Tibial nerve (tissue), 4 donors: ENCODE measurements at places on chromosomes 16 and 17. TPM values are rescaled to one million over a fixed set of nuclear protein-coding genes. Genes with fewer than 3 reads are reported as not detected.

Gene GH2
- not detected for total RNA-seq

Gene SLC16A11
- total RNA-seq, result not detected

Gene KCNH6
- not detected for total RNA-seq

Gene CACNG3
- not detected for total RNA-seq

Gene NRN1L
- 2.7 TPM for total RNA-seq

Gene SULT1A4
- total RNA-seq, result 12.9 TPM

Gene C16orf46
- not detected for total RNA-seq

Gene CCL4L2
- not detected for total RNA-seq

Gene DLX4
- not detected for total RNA-seq

Gene CX3CL1
- 18.4 TPM for total RNA-seq

Gene KRTAP3-1
- total RNA-seq, result not detected

Gene FBXW10
- not detected for total RNA-seq

Gene ABCA10
- 78.7 TPM for total RNA-seq

DNA sequence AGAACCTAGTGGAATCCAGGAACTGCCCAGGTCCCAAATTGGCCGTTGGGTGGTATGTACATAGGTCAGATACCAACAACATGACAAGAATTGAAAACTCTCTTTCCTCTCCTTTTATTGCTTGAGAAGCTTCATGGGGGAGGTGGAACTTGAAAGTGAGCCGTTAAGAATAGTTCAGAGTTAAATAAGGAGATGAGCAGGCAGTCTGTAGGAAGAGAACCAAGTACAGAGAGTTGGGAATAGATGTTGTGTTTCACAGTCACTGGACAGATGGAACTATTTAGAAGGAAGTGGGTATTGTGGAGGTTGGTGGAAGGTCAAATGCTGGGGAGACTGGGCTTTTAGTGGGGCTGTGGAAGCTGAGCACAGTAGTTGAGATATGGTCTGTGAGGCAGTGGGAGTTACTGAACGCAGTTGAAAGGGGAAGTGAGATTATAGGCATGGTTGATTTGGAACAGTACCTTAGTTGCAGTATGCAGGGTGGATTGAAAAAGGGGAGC, 26.4 kb downstream of the ARHGAP44 start:
- no peak for DNase-seq

DNA sequence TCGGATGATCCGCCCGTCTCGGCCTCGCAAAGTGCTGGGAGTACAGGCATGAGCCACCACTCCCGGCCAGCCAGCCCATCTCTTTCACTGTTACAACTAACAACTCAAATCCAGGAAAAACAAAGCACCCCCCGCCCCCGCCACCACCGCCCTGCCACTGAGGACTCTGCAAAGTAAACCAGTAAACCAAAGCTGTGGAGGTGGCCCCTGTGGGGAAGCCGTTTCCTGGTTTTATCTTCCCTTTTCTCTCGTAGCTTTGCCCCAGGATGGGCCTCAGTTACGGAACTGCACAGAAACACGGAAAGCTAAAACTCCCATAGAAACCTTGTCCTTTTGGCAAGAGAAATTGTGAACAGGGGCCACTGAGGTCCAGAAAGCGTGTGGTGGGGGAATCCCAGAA, 17.5 kb downstream of the CHMP6 start:
- no peak for DNase-seq

GRCh38 chr16:84458606-84459532, 45.6 kb downstream of the MEAK7 start:
- no peak for DNase-seq

- DNase-seq, result no peak
Observed at GRCh38 chr17:77364381-77364911, 223.7 kb downstream of the SEC14L1 start.

DNA sequence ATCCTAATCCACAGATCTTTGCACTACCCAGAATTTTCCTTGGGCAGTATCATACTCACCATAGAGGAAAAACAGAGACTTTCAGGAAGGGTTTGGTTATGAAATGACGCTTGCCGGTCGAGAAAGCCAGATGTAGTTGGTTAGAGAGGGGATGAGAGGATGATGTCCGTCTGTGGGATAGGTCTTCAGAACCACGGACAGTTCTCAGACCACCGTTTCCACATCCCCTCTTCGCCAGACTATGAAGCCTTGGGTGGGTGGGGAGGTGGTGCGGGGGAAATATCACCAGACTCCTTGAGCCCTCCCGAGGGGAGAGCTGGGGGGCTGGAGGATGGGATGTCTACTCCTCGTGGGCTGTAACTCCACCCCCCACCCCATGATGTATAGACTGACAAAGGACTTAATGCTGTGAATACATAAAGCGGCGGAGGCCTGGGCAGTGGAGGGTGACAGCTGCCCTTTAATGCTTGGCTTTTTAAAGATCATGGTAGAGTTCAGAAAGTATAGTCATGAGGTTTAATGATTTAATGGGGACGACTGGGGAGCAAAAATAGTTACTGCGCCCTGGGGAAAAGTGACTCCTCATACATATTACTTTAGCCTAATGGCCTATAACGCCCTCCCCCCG, 96.6 kb downstream of the MRM1 start:
- no peak for DNase-seq

DNA sequence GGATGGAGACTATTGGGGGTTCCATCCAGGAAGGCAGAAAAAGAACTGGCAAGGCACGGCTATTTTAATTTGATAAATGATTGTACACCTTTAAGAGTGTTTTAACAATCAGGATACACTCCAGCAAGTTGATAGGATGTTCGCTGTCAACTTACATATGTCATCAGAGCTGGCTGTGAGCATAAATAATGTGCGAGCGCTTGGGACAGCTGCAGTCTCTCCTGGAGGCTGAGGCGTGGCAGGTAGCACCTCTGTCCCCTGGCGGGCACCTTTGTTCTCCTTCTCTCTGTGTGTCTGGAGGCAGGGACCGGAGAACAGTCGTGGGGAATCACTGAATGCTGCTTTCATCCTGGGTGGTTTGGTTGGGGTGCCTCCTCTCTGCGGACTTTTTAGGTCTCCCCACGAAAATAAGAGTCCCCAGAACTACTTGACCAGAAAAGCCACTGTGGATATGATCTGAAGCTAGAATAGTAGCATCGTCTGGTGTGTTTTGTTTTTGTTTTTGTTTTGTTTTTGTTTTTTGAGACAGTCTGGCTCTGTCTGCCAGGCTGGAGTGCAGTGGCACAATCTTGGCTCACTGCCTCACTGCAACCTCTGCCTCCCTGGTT, 9.4 kb downstream of the BAHCC1 start:
- no peak for DNase-seq

- no peak for DNase-seq
Observed at GRCh38 chr17:78550464-78550863, 26.7 kb downstream of the DNAH17 start.

GRCh38 chr16:72935896-72936295, 112.0 kb downstream of the ZFHX3 start:
- peak; percentile 48 for DNase-seq

DNA sequence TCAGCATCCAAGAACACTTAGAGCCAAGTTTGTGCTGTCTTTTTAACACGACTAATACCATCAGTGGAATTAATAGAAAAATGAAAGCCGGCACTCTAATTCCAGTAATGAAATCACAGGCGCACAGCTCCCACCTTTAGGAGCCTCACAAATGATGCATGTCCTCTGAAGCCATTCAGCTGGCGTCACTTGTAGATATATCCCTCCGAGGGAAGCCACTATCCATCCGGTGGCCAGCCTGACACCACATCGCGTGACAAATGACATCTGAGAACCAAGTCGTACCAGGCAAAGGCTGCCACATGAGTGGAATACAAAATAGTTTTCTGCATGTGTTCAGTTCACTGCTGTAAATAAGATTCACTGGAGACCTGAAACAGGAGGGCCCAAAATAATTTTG, 205.6 kb downstream of the GRIN2A start:
- DNase-seq, result no peak

DNA sequence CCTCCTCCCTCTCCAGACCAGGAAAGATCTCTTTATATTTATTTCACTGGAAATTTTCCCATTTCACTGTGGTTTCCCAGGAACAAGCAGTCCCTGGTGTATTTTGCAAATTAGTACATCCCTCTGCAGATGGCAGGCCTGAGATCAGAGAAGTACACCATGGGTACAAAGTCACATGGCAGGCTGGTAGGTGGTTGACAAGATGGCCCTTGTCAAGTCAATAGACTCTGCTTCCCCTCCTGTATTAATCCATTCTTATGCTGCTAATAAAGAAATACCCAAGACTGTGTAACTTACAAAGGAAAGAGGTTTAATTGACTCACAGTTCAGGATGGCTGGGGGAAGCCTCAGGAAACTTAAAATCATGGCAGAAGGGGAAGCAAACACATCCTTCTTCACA, 51.6 kb upstream of the KSR1 start:
- DNase-seq, result no peak

DNA sequence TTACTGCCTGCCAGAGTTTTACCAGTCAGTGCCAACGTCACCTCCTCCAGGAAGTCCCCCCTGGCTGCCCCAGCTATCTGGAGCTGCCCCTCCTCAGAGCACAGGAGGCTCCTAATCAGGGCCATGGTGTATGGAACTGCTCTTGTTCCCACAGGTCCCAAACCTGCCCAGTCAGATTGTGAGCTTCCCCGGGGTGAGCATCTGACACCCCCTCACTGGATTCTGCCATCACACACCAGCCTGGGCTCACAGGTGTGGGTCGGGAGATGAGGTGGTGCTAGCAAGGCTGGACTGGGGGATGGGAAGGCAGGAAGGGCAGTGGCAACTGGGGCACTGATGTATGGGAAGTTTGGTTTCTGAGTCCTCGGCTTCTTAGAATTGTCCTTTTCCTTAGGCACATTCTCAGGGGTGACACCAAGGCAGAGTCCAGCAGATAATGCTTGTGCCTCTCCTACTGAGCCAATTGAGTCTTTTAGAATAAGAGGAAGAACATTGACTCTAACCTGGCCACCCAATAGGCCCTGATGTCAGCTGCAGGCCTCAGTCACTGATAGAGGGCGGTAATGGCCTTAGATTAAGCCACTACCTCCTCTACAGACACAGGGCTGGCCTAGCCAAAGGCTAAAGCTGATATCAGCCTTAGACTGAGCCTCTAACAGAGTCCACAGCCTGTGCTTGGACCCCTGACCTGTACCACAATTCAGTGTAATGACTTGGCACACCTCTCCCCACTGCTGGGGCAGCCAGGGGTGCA, 107.9 kb downstream of the WSCD1 start:
- DNase-seq, result no peak

DNA sequence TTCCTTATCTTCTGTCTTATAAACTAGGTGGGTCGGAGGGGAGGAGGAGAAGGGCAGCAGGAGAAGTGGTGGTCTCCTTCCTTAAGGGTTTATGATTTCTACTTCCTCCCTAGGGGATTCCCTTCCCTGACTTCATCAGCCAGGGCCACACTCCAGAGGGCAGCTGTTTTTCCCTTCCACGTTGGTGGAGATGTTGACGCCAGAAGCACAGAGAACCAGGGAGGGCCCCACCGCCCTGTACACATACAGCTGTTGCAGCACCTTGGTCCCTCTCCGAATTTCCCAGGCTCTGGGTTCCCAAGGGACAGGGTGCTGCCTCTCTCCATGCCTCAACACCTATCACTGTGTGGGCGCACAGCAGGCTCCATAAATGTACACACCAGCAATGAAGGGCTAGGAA, 5.6 kb upstream of the SLC6A4 start:
- no peak for DNase-seq

DNA sequence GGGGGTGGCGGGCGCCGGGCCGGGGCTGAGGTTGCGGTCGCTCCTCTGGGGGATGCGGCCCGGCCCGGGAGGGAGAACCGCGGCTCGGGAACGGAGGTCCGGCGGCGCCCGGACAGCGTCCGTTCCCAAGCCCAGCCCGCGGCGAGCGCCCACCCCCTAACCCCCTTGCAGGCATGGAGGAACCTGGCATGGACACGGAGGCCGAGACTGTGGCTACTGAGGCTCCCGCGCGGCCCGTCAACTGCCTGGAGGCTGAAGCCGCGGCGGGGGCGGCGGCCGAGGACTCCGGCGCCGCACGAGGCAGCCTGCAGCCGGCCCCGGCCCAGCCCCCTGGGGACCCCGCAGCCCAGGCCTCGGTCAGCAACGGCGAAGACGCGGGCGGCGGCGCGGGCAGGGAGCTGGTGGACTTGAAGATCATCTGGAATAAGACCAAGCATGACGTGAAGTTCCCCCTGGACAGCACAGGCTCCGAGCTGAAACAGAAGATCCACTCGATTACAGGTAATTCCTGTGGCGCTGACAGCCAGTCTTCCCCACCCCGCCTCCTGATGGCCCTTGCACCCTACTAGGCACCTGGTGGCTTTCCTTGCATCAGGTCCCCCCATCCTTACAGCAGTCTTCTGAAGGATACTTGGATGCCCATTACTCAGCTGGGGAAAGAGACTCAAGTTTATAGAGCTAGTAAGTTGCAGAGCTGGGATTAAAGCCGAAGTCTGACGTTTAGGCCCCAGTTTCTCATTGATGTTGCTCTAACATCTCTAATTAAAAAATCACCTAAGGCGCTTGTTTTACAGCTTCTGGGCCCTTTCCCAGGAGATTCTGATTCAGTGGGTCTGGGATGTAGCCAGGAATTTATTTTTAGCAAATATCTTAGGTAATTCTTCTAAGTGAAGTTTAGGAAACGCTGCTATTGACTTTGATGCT, 514 bp downstream of the UBFD1 start:
- DNase-seq, result peak; percentile 23

- no peak for DNase-seq
Observed at GRCh38 chr17:5775098-5775497, 190.8 kb upstream of the NLRP1 start.

DNA sequence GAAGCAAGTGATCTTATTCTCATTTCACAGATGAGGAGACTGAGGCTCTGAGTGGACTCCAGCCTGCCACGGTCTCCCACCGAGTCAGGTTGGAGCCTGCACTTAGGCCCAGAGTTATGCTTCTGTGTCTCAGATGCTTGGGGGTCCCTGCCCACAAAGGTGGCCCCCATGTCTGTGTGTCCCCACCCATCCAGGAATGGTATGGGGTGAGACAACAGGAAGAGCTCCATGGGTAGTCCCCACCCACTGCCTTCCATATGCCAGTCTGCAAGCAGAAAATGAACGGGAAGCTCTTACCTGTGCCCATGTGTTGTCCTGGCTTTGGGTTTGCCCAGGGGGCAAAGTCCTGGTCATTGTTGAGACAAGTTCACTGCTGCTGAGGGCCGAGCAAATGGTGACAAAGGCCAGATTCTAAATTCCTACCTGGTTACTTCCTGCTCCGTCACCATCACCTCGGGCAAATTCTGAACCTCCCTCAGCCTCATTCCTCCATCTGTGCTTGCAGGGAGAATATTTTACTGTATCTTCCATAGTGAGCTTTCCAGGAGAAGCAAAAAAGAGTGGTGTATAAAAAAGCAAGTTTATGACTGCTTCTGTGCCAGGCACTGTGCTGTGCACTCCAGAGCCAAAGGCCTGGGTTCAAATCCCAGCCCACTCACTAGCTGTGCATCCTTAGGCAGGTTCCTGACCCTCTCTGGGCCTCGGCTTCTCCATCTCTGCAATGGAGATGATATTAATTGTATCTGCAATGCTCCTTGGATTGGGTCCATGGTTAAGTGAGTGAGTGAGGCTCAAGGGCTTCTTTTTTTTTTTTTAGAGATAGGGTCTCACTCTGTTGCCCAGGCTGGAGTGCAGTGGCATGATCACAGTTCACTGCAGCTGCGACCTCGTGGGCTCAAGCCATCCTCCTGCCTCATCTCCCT, 9.3 kb downstream of the IL4R start:
- DNase-seq, result no peak

GRCh38 chr17:32701871-32702270, 175.1 kb downstream of the MYO1D start:
- DNase-seq, result no peak

GRCh38 chr17:48506246-48506645, 24.6 kb downstream of the HOXB1 start:
- no peak for DNase-seq

- DNase-seq, result no peak
Observed at GRCh38 chr17:81905424-81905875, 3.4 kb downstream of the NPB start.
